ENCODE measurements at places on chromosomes 4 and X.

DNA sequence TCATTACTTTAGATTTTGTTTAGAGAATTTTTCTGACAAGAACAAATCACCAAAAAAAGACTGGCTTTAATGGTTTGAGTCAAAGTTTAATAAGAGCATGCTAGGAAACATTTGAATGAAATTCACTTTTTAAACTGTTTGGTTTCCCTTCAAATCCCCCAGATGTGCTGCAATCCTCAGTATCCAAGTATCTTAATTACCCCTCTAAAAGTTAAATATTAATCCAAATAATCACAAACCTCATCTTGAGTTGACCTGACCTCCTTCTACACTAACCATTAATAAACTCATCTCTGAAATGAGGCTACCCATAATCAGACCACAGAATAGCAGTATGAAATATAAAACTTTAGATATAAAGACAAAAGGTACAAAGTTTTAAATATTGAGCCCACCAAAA lies 10.1 kb downstream of the DHX15 start:
- no peak for DNase-seq

DNA sequence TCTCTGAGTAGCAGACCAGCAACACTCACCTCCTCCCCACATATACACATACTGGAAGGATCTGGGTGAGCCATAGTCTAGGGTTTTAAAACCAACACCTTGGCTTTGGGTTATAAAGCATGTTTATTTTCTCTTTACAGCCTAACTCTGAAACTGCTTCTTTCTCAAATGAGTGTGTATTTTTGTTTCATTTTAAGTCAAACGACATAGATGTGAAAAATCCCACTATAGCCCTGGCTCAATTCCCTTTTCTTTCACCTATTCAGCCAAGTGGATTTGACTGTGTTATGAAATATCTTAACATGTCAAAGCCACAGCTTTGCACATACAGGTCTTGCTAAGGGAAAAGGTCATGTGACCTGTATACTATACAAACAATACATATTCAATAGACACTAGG lies 13.8 kb downstream of the NEXMIF start:
- DNase-seq = no peak

DNA sequence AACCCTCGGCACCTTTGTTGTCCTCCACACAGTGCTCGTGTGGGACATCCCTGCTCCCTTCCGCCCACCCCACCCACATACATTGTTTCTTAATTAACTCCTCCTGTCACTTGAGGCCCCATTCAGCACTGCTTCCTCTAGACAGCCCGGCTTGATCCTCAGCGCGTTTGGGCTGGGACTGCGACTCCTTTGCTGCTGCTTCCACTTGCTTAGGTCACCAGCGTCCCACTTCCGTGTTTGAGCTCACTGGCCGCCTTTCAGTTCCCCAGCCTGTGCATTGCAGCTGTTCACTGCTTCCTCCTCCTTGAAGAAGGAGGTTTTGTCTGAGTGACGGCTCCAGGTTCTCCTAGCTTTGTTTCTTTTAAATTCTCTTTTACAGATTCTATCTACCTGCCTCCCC lies 16.1 kb downstream of the RNF4 start:
- no peak for DNase-seq

- DNase-seq = no peak
Measured at GRCh38 chrX:3522101-3522650, 175.7 kb upstream of the MXRA5 start.

GRCh38 chr4:67236788-67237187 lies 308.5 kb downstream of the CENPC start:
- DNase-seq = no peak

- DNase-seq = peak; percentile 33
Measured at GRCh38 chrX:7132335-7133049, 15.0 kb upstream of the STS start.

- no peak for DNase-seq
Measured at GRCh38 chrX:124190440-124190839, 142.0 kb upstream of the TEX13D start.

GRCh38 chr4:15469402-15470127 lies at the start of gene CC2D2A:
Gene CC2D2A, plus strand, starts transcription at chr4:15469882. Its CDS starts 6,051 bp downstream, at chr4:15475933.
- no peak for DNase-seq

- DNase-seq = no peak
Measured at GRCh38 chr4:149512501-149512900, 303.1 kb downstream of the IQCM start.

DNA sequence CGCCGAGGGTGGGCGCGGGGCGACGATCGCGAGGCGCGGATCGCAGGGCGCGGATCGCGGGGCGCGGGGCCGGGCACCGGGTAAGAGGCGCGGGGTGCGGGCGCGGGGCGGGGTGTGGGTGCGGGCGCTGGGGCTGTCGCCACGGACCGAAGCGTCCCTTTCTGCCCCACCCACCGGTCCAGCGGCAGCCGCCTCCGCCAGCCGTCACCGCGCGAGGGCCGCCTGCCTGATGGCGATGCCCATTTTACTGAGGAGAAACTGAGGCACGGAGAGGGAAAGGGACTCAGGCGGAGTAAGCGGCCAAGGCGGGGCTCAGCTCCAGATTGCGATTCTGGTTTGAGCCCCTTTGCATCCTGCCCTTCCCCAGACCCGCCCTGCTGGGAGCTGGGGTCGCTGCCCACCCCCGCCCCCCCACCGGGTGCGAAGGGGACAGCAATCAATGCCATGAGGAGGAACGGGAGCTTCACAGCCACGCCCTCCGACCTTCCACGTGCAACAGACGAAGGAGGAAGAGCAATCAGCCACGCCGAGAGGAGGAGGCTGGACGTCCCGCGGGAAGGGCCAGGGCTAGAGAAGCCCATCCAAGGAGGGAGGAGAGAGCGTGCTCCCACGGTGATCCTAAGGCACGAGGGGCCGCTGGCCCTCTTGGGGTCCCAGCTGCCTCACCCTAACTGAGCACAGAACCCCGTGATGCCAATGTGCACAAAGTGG lies 10.9 kb upstream of the MAN2B2 start:
- DNase-seq = no peak

GRCh38 chrX:43718081-43718480 lies 62.0 kb downstream of the MAOA start:
- no peak for DNase-seq

- no peak for DNase-seq
Measured at GRCh38 chr4:81638698-81639097, 167.0 kb upstream of the RASGEF1B start.

- no peak for DNase-seq
Measured at GRCh38 chrX:40146262-40147125, 48.7 kb upstream of the BCOR start.

DNA sequence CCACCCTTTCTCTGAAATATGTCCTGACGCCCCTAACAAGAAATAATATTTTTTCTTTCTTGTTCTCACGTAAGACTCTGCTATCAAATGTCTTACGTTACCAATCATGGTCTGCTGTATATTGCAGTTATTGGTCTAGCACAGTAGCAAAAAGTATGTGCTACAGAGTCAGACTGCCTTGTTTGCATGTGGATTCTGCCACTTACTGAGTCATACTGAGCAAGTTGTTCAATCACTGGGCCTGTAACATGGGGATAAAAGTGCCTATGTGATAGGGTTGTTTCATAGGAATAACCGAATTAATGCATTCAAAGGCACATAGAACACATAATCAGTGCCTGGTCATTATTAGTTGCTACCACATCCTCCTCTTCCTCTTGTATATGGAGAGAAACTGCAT lies 14.1 kb downstream of the RPGR start:
- DNase-seq = no peak

DNA sequence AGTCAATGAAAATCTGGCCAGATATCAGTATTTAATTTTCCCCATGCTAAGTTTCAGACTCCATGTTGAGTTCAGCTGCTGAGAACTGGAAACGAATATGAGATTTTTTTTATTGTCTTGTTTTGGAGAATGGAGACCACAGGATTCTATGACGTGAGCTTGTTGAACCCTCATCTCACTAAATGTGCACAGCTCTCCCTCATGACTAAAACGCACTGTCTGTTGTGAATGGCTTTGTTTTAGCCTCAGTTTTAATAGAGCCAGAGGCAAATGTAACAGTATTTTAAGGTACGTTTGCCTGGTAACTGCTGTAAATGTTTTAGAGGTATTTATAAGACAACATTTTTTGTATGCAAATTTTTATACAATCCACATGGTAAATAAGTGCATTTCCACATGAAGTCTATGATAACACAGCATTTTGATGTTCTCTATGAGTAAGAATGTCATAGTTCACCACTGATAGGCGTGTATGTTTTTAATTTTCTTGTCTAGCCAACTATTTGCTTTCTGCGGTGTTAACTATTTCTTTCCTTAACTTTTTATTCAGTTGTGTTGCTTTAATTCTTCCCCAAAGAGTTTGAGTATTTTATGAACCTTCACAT lies 1159.3 kb upstream of the TENM3 start:
- no peak for DNase-seq

DNA sequence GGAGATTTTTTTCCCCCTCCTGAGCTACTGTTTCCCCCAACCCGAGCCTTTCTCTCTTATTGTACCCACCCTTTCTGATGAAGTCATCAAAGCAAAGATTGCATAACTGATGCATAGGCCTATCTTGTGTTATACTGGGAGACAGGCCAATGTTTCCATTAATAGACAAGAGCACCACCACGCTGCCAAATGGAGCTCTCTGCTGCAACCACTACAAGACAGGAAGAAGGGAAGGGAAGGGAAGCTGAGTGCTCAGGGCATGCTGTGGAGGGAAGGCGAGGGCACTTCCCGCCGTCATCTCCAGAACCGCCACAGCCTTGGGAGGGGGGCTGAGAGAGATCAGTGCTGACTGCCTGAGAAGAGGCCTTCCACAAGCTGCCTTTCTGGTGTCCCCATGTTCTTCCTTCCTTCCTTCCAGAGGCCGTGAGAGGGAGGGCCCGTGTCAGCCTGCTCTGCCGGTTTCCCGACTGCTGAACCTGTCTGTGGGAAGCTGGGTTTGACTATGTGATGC lies 75.0 kb downstream of the MGST2 start:
- no peak for DNase-seq

DNA sequence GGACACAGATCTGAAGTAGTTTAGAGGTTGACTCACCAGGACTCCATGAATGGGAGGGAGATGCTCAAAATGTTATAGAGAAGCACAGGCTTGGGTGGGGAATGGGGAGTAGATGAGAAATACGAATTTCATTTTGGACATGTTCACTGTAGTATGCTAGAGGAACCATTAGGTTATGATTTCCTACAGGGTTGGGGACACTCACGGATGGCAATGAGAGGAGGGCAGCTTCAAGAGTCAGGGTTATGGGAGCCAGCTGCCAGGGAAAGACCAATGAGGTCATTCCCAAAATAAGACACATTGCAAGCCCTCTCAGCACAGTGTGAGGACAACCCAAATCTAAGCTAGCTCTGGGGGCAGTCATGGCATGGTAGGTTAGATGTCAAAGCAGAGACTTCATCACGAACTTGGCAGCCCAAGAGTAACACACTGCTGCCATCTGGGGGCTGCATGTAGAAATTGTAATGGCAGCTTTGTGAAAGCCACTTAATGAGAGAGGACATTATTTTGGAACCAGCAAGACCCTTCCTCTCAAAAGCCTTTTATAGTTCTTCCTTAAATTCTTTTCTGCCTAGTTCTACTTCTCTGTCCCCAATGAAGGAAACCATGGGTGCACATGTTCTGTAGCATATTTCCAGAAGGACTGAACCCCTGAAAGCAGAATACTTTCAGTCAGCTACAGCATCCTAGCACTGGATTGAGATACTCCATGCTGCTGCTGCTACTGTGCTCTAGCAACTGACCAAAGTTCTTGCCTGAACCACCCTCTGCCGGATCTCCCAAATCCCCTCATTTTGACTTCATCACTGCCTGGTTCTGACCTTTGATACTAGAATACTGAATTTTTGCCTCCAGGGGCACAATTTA lies 16.2 kb upstream of the ZCCHC12 start:
- no peak for DNase-seq

DNA sequence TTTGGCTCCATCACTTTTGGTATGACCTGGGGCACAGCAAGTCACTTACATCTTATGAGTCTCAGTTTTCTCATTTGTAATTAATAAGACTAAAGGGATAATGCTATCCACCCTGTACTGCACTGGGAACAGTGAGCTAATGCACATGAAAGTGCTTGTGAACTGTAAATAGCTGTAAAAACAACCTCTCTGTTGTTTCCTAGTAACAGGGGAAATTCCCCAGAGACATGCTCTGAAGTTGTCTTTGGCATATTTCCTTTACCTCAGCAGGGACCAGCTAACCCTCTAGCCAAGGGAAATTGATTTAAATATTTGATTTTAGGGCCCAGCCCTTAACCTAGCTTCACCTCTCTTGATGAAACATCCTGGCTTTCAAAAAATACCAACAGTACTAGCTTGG lies 6.1 kb upstream of the CYSLTR1 start:
- DNase-seq = no peak

DNA sequence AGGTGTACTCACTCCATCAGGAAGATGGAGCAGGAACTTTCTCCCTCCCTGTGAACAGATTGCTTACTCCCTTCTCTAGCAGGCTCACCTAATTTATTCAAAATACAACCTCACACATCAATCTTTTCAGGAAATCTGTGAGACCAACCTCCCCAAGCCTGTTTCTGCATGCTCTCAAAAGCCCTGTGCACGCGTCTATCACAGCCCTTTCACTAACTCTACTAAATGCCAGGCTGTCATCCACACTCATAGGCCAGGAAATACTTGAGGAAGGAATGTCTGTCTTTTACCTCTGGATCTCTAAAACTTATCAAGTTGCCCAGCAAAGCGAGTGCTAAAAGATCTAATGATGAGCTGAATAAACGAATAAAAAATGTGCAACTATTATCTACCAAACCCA lies 11.2 kb downstream of the CAMK2D start:
- DNase-seq = no peak

- DNase-seq = no peak
Measured at GRCh38 chr4:13865871-13866669, 238.5 kb upstream of the BOD1L1 start.

GRCh38 chrX:39677978-39678791 lies 419.6 kb downstream of the BCOR start:
- no peak for DNase-seq

GRCh38 chr4:155722816-155723499 lies 35.9 kb upstream of the GUCY1B1 start:
- no peak for DNase-seq

- no peak for DNase-seq
Measured at GRCh38 chrX:104270916-104271512, 16.3 kb upstream of the ESX1 start.

GRCh38 chr4:4368809-4369580 lies 17.9 kb upstream of the NSG1 start:
- DNase-seq = no peak

GRCh38 chr4:119525005-119525749 lies 103.4 kb downstream of the PDE5A start:
- DNase-seq = peak; percentile 14

DNA sequence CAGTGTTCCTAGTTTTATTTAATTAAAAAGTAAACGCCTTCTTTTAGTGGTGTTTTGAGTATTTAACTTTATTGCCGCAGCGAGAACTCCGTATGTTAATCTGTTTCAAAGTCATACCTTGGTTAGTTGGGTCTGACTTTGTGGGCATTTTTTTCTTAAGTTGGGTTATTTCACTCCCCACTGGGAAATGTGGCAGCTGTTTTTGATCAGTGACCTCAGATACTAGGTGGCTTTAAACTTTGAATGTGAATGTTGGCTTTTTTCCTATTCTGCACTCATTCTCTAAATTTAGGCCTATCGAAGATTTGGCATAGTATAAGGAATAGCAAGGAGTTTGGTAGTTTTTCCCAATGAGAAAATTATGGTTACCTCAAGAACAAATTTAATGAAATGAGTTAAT lies 85.9 kb downstream of the FIP1L1 start:
- DNase-seq = no peak

GRCh38 chr4:53273726-53274125 lies 92.1 kb downstream of the SCFD2 start:
- no peak for DNase-seq
